ENCODE measurements at places on chromosomes 11 and 22.
A peak's percentile ranks its signal among the peaks of the same experiment; 100 is the strongest.

DNA sequence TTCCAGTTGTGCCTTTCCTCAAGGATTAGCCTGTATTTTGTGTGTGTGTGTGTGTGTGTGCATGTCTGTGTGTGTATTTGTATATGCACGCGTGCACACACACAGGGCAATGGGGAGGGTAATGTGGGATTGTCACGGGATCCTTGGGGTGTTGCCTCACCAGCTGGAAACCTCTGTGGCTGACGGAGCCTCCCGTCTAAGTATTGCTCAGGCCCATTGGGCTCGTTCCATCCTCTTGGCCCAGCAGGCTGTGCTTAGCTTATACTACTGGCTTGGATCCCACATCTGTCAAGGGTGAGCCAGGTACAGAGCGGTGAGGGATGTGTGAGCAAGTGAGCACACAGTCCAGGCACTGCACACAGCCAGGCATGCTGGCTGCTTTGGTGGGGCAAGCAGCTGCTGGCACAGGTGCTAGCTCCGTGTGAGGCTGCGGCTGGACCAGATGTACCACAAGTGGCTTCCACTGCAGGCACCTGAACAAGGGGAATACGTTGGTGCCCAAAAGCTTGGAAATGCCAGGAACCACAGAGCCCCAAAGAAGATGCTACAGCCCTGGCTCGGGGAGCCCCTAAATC, 462.8 kb downstream of the NELL1 start:
- DNase-seq: no peak

DNA sequence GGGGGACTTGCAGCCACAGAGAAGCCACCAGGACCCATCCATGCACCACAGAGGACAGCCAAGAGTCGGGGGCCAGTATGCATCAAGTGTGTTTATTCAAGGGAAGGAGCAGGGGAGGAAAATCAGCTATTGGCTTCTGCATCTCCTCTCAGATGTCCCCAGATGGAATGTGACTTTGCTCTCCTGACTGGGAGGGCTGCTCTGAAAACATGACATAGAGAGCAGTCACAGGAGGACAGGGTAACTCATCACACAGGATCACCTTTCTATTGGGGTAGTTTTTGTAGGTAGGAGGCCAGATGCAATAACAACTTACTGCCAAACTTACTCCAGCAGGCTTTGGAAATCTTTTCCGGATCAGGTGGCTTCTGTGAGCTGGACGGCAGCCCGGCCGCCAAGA, 121.0 kb upstream of the OPCML start:
- DNase-seq: no peak

- DNase-seq: no peak
Measured at GRCh38 chr11:47060807-47061206, 115.9 kb downstream of the ARFGAP2 start.

DNA sequence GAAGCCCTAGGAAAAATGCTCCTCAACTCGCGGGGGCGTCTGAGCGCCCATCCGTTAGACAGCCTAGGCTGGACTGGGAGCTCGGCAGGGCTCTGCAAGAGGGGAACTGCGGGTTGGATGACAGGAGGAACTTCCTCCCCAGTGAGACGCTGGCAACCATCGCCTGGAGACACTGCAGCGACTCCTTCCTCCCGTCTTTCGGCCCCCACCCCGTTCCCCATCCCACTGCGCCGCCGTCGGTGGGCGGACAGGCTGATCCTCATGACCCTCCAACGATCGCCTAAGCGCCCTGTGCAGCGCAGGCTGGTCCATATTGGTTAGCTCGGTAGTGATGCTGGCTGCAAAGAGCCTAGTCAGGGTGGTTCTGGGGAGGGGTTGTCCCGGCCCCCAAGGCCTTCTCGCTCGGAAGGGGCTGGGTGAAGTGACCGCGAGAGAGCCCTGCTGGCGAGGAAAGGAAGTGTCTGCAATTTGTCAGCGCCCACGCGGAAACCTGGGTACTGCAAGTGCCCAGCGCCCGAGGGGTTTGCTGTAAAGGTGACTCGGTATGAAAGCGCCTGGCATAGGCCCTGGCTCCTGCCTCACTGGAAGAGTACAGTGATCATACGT, 638 bp downstream of the NRGN start:
- no peak for DNase-seq

- DNase-seq: no peak
Measured at GRCh38 chr11:128766591-128767081, 72.8 kb downstream of the FLI1 start.

GRCh38 chr11:132540581-132540980, 991.7 kb downstream of the OPCML start:
- no peak for DNase-seq

- no peak for DNase-seq
Measured at GRCh38 chr11:29656597-29656996, 360.2 kb downstream of the KCNA4 start.

DNA sequence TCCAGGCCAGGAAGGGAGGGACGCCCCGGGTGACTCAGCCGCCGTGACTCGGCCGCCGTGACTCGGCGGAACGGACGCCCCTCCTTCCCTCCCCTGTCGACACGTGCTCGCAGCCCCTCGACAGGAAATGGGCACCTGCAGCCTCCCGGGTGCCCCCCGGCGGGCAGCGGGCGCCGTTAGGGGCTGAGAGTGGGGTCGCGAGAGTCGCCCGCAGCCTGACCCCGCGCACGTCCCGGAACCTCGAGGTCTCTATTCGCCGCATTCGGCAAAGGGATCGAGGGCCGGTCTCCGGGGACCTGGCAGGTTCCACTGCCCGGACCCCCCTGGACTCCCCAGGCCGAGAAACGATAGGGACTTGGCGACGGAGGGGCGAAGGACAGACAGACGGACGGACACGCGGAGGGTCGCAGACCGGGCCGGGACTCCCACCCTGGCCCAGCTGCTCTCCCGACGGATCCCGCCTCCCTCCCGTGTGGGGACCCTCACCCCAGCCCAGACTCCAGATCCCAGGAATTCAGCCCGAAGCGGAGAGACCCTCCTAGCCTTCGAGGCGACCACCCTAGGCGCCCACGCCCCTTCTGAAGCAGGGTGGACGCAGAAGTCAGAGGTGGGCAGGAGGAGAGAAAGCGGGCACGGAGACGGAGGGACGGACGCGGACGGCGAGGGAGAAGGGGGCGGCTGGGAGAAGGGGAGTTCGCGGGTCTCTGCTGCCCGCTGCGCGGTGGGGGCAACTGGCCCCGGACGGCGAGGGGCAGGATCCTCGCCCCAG, 648 bp downstream of the FOSL1 start:
- DNase-seq: peak; percentile 44

DNA sequence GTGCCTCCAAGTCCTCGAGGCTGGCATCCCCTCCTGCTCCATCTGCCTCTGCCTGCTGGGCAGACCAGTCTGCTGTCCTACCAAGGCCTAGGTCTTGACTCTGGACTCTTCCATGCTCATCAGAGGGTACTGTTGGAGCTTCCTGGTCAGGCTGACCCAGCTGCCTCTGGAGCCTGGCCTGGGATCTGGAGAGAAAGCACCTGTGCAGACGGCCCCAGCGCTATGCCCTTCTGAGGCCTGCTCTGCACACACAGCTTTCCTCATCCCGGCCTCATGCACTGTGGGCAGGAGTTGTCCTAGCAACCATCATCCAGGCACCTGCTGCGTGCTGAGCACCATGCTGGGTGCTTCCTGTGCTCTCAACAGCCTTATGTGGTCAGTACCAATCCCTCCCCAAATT, 70.8 kb downstream of the CDKN1C start:
- DNase-seq: no peak

DNA sequence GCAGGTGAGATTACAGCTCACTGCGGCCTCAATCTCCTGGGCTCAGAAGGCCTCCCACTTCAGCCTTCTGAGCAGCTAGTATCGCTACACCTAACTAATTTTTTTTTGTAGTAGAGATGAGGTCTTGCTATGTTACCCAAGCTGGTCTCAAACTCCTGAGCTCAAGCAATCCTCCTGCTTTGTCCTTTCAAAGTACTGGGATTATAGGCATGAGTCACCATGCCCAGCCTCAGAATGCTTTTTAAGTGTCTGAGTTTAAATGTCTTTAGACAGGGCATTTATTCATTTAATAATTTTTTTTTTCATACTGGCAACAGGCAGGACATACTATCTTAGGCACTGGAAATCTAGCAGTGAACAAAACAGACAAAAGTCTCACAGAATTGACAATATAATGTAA, 27.7 kb downstream of the LRP4 start:
- no peak for DNase-seq

DNA sequence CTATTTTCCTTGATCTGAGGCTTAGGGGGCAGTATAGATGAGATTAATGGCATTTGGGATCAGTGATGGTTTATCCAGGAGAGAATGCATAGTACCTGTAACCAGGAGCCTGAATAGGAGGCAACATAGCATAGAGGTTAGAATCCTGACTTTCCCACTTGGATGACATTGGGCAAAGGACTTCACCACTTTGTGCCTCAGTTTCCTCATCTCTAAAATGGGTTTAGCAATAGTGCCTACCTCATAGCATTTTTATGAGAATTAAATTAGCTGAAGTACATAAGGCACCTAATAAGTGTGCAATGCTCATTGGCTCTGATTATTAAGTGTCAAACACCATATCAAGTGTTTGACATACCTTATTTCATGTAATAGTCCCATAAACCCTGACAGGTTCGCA, 30.8 kb downstream of the CD44 start:
- no peak for DNase-seq

- DNase-seq: no peak
Measured at GRCh38 chr11:12285106-12285505, 92.3 kb upstream of the PARVA start.

DNA sequence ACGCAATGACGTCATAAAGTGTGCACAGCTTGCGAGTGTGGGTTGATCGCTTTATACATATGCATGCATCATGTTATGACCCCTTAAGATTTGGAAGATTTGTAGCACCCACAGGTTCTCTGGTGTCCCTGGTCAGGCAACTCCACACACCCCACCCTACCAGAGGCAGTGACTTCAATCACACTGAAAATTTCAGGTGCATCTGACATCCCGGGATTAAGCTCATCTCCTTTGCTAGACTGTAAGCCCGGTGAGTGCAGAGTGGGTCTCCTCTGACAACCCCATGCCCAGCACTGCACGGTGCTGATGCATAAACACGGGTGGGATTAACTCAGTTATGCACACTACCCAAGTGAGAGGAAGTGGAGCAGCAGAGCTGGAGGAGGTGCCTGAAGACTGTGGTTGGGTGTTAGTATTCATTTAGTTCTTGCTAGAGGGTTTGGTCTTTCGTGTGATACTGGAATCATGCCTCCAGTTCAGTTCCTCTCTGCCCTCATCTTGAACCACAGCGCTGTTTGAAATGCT, 6.5 kb downstream of the ARSA start:
- peak; percentile 32 for DNase-seq

DNA sequence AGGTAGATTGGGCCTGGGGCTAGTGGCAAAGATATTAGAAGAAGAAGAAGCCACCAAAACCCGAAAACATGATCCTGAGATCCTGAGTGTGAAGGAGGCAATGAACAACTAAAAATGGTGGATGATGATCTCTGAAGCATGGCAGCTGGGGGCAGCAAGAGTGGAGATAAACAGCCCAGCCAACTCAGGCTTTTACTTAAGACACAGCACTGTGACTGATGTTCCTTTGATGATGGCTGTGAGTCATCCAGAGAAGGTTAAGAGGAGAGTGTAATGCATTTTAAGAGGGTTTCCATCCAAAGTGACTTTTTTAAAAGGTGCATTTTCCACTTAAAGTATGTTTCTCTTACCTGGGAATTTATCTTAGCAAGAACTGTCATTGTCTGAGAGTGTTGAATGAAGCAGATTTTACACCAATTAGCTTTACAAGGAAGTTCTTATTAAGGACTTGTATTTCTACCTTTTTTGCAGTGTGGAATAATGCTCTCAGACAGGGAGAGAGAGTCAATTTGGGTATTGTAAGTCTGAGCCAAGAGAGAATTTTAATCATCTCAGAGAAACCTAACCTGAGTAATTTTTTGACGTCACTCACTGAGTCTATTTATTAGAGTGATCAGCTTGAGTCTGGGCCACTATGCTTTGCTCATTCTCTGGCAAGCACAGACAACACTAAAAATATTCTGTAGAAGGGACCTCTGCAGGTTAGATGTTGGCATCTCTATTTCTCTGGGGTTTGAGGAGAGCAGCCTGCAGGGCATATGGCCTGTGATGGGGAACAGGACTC, 14.1 kb upstream of the CALCB start:
- no peak for DNase-seq

DNA sequence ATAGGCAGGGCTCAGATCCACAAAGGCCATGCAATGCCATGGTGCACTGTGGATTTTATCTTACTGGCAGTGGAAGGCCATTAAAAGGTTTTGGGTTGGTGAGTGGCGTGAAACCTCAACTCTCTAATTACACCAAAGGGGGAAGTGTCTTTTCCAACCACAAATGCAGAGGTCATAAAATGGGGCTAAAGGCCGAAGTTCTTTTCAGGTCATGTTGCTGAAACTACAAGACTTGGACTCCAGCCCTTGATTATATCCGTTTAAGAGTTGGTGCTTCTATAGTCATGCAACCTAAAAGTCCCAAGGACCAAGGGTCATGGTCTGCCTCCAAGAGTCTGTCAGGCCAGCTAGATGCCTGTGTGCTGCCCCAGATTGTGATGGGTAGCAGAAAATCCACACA, 434.3 kb downstream of the RAB38 start:
- DNase-seq: no peak

DNA sequence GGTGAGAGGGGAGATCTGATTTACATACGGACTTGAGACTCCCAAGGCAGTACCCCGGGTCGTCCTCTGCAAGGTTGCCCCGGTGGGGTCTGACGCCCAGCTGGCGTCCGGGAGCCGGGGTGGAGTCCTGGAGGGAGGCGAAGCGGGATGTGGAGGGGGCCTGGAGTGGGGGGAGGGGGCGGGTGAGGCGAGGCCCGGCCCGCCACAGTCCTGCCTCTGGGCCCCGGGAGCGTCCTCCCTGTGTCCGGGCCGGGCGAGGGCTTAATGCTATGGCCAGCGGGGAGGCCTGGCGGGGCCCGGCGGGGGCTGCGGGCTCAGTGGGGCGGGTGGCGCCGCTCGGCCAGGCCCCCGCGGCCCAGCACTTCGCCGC, 2.4 kb upstream of the MYBPC3 start:
- no peak for DNase-seq

- no peak for DNase-seq
Measured at GRCh38 chr11:12949453-12949852, 59.7 kb upstream of the RASSF10 start.
